ENCODE measurements at places on chromosomes 16 and 17.

DNA sequence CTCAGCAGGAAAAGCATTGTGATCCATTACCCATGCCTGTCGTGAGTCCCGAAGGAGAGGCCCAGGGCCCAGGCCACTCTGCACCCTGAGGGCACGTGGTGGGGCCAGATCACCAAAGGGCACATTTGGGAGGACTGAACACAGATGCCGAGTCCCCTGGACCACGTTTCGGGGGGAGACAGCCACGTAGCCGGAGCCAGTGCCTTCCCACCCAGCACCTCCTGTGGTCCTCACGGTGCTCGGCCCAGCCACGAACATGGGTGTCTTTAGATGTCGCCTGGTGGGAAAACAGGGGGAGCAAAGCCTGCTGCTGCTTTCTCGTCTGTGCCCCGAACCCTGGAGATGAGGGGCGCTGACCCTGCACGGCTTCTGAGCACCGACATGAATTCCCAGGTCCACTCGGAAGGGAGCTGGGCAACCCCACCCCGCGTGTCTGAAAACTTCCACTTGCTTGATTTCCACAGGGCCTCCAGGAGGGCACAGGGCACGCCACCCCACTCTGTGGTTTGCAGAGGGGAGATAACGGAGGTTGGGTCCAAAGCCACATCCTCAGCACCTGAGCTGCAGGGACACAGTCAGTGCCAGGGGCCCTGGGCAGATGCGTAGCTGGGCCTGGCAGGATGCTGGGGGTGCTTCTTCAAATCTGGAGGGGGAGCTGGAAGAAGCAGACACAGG lies 14.4 kb downstream of the CBFA2T3 start:
- no peak for DNase-seq

DNA sequence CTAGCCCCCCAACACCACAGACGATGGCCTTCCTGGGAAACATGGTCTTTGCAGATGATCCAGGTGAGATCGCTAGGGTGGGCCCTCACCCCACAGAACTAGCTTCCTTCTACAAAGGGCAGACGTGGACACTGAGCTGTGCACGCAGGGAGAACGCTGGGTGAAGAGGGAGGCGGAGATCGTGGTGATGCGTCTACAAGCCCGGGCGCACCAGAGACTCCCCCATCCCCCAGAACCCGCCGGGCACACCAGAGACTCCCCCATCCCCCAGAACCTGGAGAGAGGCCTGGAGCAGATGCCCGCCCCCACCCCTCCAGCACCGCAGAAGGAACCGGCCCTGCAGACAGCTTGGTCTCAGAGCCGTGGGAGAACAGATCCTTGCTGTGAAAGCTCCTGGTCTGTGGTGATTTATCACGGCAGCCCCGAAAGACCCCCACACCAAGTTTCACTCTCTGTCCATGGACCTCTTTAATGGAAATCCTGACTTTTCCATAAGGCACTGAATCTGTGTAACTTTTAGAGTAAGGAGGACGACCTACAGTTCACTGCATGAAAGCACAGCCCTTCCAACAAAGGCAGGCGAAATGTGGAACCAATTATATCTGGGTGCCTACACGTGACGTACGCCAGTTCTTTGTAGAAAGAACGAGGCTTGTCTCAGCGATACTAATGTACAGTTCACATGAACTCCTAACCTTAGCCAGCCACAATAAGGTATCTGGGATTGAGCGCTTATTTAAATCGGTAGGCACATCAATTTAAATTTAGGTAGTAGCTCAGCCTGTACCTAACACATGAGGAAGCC lies 88.5 kb downstream of the ANKRD11 start:
- no peak for DNase-seq

DNA sequence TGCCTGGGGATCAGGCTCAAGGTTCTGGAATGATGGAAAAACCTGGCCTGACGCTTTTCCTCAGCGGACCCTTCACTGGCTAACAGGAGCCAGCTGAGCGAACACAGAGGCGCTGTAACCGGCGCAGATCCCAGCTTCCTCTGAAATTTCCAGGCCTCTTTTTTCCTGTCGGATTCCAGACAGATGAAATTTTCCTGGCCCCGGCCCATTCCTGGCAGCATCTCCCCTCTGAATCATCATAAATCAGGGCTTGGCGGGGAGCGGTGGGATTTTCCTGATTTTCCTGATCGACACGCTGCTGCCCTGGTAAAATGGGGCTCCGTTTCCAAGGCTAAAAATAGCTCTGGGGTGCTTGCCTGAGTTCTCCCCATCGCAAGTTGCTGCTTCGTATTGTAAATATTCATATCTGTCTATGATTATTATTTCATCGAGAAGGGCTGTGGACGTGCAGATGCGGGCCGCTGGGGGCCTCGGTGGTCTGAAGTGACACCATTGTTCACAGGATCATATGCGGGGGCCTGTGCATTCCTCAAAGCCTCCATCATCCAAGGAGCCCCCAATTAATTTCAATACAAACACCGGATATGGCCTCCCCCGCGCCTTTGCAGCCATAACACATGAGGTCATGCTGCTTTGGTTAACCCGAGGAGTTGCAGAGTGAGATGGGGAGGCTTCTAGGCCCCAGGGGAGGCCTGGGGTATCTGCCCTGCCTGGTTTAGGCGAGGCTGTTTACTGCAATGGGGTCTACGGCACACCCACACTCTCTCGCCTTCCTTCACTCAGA lies 45.8 kb upstream of the ETV4 start:
- no peak for DNase-seq

DNA sequence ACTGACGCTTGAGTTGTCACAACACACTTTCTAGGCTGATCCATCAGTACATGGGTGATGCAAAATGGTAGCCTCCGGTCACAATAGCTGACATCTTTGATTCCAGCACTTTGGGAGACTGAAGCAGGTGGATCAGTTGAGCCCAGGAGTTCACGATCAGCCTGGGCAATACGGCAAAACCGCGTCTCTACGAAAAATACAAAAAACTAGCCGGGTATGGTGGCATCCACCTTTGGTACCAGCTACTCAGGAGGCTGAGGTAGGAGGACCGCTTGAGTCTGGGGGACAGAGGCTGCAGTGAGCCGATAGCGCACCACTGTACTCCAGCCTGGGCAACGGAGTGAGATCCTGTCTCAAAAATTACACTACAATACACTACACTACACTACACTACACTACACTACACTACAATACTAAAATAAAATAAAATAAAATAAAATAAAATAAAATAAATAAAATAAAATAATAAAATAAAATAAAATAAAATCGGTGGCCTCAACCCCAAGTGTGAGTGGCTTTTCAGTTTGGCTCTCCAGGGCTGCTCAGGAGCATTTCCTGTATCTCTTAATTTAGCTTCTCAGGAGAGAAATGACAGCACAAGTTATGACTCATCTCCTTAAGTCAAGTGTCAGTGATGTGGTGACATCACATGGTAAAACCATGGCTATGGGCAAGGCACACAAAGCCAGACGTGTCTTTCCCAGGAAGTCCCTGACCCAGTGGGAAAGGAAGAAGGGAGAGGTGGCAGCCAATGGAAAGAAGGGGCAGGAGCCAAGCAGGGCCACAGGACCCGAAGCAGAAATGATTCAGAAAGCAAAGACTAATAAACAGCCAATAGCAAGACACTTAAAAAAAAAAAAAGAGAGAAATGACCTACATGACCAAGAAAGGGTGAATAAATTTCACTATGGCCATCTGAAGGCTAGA lies 75.3 kb upstream of the TBC1D3K start:
- peak; percentile 93 for DNase-seq

GRCh38 chr16:30741461-30741914 lies 6.7 kb upstream of the PHKG2 start:
- DNase-seq = peak; percentile 56

DNA sequence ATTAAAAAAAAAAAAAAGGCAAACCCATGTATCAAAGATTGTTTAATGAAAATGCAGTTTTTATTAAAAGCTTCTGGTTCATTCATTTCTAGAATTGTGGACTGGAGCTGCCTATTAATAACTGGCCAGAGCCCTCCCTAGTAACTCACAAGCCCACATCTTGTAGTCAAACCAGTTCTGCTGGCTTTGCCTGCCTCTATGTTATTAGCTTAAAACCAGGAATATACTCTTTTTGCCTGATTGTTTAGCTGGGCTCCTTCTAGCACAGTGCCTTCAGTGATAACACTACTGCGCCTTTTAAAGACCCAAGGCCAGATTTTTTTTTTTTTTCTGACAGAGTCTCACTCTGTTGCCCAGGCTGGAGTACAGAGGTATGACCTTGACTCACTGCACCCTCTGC lies 26.0 kb downstream of the TAC4 start:
- no peak for DNase-seq

- no peak for DNase-seq
Observed at GRCh38 chr16:54253118-54253517, 33.5 kb downstream of the IRX3 start.

GRCh38 chr17:20266806-20267458 lies 200.4 kb downstream of the LGALS9B start:
- DNase-seq = peak; percentile 16

DNA sequence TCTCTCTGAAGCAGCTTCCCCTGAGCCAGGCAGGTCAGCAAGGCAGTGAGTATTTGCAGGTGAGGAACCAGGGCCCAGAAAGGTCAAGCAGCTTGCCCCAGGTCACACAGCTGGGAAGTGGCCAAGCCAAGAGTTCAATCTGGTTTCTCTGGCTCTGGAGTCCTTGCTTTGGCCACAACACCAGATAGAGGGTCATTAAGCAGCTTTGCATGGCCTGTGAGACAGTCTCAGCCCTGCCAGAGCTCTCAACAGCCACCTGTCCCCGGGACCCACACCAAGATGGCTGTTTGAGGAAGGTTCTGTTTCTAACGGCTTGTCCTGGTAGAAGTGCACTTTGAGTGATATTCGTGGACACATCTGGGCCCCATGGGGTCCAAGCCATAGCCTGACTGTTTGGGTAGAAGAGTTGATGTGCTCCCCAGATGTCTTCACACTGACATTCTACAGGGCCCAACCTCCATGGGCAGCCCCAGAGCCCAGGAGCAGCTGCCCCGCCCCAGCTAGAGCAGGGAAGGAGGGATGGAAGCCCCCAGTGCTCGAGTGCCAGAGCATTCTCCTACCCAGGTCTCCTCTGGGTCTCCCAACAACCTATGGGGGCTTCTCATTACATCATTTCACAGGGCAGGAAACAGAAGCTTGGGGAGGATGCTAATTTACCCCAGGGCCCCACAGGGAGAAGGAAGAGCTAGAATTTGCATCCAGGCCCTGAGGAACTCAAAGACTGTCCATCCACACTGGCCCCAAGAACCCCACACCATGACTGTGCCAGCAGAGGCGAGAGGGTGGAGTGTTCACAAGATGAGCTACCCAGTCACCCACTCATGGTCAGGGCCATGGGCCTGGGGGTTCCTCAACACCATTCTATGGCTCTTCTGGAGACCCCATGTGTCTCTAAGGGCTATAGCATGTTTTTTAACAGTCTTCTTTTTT lies 107.3 kb upstream of the CDH5 start:
- no peak for DNase-seq

DNA sequence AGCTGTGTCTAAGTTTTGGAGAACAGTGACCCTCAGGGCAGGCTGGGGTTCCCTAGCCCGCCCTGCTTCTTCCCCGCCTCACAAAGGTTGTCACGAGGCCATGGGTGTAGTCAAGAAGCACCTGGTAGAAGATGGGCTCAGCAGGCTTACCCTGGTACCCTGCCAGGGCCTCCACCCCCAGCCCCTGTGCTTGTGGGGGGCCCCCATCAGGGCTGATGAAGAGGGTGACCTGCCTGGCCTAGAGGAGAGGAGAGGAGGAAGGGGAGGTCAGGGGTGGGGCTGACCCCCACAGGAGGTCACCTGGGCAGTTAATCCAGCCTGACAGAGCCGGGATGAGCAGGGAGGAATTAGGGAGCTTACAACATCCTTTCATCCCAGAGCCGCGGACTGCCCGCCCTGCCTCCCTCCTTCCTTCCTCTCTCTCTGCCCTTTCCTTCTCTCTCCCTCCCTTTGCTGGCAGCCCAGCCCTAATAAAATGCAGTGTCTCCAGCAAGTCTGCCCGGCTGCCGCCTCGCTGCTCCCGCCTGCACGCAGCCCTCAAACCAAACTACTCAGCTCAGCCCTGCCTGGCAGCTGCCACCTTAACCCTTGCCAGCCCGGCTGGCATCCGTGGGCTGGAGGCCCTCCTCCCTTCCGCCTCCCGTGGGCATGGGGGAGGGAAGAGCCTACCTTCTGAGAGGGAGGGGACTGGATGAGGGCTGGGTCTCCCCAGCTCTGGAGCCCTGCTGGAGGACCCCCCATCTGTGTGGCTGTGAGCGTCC lies 7.2 kb downstream of the DLX3 start:
- DNase-seq = no peak

GRCh38 chr17:76772842-76773525 lies 35.1 kb downstream of the MFSD11 start:
- peak; percentile 68 for DNase-seq
